ENCODE measurements at places on chromosomes 7 and 10. TPM values are rescaled to one million over a fixed set of nuclear protein-coding genes. Genes with fewer than 3 reads are reported as not detected.
A peak's percentile ranks its signal among the peaks of the same experiment; 100 is the strongest.

The NUTM2E gene
- not detected for total RNA-seq

DNA sequence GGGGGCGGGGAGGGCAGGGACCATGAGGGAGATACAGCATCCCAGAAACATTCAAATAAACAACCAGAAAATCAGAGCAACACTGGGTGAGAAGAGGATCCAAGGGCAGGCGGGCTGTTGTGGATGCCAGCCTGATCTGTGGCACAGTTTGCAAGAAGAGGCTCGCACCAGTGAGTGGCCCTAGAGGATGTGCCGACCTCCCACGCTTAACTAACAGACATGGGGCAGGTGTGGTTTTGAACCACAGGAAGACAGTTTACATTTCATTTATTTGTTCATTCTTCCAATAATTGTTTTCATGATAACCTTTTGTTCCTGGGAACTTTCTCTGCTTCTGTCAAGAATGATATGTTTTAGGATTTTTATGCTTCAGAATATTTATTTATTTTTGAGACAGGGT is 115.6 kb downstream of the ZNF248 start:
- H3K27me3 ChIP-seq = peaks cover 6% of the 10 kb centered on the region
- H3K4me1 ChIP-seq = no peaks in the 10 kb centered on the region
- H3K36me3 ChIP-seq = no peaks in the 10 kb centered on the region

DNA sequence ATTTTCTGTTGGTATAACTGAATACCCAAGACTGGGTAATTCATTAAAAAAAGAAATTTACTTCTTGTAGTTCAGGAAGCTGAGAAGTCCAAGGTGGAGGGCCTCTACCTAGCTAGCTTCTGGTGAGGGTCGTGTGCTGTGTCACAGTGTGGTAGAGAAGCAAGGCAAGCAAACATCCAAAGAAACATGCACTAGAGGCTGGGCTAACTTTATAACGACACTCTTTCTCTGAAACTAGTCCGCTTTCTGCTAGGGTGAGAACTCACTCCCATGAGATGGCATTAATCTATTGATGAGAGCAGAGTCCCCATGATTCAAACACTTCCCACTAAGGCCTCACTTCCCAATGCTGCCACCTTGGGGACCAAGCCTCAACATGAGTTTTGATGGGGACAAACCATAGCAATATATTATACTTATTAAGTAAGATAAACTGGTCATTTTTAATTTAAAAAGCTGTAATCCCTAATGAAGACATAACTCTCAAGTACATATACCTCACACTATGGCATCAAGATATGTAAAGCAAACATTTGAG is 50.8 kb downstream of the PHYHIPL start:
- no peak for DNase-seq
- H3K36me3 ChIP-seq = no peaks in the 10 kb centered on the region
- no peaks in the 10 kb centered on the region for H3K4me1 ChIP-seq
- H3K4me3 ChIP-seq = no peak overlapping the region
- no peak overlapping the region for H3K27ac ChIP-seq

DNA sequence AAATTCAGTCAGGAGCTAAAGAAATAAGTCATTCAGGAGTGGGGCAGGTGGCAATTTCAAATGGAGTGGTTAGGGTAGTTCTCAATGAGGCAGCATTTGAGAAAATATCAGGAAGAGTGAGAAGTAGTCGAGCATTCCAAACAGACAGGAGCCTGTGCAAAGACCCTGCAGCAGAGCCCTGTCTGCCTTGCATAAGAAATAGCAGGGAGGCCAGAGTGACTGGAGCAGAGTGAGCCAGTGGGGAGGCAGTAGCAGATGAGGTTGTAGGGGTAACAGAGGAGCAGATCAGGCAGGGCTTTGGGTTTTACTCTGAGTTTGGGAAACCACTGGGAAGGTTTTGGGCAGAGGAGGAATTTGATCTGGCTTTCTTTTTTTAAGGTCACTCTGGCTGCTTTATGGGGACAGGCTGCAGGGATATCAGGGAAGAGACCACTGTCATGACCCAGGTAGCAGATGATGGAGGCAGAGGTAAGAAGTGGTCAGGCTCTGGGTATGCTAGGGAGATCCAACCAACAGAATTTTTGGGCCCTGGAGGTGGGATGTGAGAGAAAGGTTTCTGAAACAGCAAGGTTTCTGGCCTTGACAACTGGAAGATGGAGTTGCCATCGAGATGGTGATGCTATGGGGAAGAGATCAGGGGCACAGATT is 1.3 kb upstream of the BLVRA start:
- no peak overlapping the region for H3K27ac ChIP-seq
- no peak for DNase-seq
- H3K4me1 ChIP-seq = peaks cover 5% of the 10 kb centered on the region
- no peaks in the 10 kb centered on the region for H3K27me3 ChIP-seq
- no peaks in the 10 kb centered on the region for H3K36me3 ChIP-seq

DNA sequence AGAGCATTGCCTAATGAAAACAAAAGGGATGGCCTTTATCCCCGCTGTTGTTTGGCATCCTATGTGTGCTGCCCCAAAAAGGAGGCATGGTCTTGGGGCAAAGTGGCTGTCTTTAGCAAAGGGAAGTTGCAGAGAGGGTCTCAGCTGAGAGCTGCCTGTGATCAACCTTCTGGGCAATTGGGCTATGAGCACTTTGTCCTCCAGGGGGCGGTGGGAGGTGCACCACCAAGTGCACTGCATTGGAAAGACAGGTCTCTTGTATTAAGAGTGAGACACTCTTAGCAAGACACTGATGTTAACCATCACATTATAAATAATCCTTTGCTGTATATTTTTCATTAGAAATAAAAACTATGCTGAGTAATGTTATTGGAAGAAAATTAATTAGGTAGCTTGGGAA is 314.8 kb downstream of the POM121L12 start:
- no peak overlapping the region for H3K27ac ChIP-seq
- DNase-seq = peak; percentile 16
- no peaks in the 10 kb centered on the region for H3K36me3 ChIP-seq

Data from stomach (tissue), 19 donors.